ENCODE measurements at places on chromosomes 5 and 9.

- no peaks in the 10 kb centered on the region for H3K36me3 ChIP-seq
- no peaks in the 10 kb centered on the region for H3K4me1 ChIP-seq
- no peak for DNase-seq
Observed at GRCh38 chr9:15977438-15977837, 424.6 kb downstream of the CCDC171 start.

DNA sequence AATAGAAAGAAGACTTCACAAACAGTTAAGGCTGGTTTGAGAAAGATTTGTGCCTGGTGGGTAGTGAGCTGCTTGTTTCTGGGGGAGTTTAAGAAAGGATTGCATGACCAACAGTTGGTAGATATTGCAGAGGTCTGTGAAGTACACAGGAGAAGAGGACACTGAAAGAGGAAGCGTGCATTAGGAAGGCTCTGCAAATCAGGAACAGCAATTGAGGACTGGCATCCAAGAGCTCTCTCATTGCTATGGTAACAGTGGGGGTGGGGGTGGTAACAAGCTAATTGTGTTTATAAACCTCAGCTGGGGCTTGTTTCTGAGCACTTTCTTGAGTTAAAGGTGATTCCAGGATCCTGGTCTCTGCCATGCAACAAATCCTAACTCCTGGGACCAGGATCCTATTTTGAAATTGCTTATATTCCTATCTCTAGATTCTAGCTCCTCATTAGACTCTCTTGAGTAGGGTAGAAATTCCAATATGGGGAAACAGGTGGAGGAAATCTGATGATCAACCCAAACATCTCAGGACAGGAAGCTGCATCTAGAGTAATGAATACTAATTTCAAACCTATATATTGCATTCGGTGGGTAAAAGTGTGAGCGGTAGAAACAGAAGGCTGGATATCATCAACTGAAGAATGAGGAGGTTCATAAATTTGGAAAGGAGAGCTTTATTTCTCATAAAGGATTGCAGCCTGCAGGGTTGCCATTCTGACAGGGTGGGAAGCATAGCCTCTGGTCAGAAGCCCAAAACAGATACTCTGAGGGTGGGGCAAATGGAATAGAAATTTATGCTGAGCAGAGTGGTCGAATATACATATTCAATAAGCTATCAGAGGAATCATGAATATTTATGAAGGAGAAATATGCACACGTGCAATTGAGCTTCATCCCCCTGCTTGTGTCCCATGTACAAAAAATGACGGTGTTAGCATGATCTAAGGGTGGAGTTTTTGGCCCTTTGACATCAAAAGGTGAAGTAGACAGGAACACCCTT lies 79.4 kb downstream of the PTTG1 start:
- no peaks in the 10 kb centered on the region for H3K4me1 ChIP-seq
- H3K4me3 ChIP-seq: no peak overlapping the region
- H3K36me3 ChIP-seq: no peaks in the 10 kb centered on the region

DNA sequence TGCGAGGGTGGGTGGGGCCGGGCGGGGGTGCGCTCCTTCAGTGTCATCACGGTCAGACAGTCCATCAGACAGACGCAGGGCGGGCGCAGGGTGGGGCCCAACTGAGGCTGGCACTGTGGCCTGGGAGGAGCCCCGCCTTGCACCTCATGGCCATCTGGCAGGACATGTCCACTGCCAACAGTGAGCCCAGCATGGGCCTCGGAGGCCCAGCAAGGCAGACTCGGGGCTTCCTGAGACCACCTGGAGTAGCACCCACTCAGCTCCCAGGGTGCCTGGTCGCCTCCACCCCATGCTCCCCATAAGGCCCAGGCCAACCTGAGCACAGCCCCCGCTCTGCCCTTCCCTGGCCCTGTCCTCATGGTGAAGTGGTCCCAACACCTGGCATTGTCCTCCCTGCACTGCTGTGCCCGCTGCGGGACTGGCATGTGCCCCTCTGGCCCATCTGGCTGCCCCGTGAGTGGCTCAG lies 8.5 kb upstream of the GPSM1 start:
- no peaks in the 10 kb centered on the region for H3K27me3 ChIP-seq
- no peak overlapping the region for H3K4me3 ChIP-seq
- no peaks in the 10 kb centered on the region for H3K4me1 ChIP-seq
- no peak overlapping the region for H3K27ac ChIP-seq
- DNase-seq: no peak

DNA sequence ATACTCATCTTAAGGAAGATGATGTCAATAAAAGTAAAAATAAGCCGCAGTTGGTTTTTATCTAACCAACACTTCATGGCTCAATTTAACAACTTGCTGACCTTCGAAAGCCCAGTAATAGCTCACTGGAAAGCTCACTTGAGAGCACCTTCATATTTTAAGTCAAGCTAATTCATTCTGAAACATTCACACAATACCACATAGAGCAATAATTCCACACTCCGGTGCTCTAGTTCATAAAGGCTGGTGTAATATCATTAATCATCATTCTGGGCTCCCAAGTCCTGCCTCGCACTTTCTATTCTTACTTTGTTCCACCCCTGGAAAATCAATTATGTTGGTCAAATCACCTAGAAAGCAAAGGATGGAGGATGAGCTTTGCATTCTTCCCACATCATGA lies 74.4 kb downstream of the ELAVL2 start:
- H3K27me3 ChIP-seq: no peaks in the 10 kb centered on the region
- no peak overlapping the region for H3K27ac ChIP-seq
- H3K4me1 ChIP-seq: no peaks in the 10 kb centered on the region
- H3K36me3 ChIP-seq: no peaks in the 10 kb centered on the region

DNA sequence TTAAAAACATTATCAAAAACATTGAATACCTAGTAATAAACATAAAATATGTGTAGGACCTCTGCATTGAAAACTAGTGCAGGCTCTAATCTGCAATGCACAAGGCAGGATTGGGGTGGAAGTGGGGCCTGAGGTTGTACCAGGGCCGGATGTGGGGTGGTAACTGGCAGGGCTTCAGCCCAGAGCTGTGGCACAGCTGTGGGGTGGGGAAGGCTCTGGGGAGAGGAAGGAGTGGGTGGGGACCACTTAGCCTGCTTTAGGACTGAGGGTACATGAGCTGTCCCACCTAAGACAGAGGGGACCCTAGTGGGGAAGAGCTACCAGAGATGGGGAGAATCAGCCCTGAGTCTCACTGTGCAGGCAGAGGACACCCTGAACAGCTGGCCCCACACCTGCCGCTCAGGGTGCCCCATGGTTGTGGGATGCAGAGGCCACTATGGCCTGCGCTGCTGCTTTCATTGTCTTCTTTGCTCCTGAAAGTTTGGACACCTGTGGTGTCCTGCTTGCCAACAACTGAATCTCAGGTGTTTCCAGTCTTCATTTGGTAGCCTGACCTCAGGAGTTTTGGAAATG lies 311.4 kb downstream of the TLE4 start:
- H3K27ac ChIP-seq: no peak overlapping the region
- no peaks in the 10 kb centered on the region for H3K4me1 ChIP-seq
- no peaks in the 10 kb centered on the region for H3K36me3 ChIP-seq
- no peak overlapping the region for H3K4me3 ChIP-seq
- no peak for DNase-seq

GRCh38 chr9:100720922-100721321 lies 143.0 kb downstream of the CAVIN4 start:
- H3K4me1 ChIP-seq: no peaks in the 10 kb centered on the region
- no peaks in the 10 kb centered on the region for H3K27me3 ChIP-seq
- H3K4me3 ChIP-seq: no peak overlapping the region
- DNase-seq: no peak
- H3K36me3 ChIP-seq: no peaks in the 10 kb centered on the region

DNA sequence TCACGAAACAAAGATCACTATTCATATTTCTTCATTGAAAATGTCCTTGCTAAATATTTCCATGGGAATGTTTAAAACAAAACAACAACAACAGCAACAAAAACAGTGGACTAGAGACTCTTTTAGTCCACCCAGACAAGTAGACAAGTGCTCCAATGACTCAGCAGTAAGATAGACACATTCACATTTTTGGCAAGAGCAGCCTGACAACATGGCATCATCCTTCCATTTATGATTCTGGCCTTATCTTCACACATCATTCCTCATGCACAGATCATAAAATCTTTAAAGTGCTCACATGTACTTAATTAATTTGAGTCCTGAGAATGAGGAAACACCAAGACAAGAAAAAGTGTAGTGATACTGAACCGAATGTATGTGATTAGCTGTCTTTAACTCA lies 132.6 kb upstream of the PDE4D start:
- H3K4me3 ChIP-seq: no peak overlapping the region
- H3K27me3 ChIP-seq: no peaks in the 10 kb centered on the region
- H3K36me3 ChIP-seq: no peaks in the 10 kb centered on the region
- no peak for DNase-seq
- H3K27ac ChIP-seq: no peak overlapping the region

- H3K4me1 ChIP-seq: no peaks in the 10 kb centered on the region
- no peaks in the 10 kb centered on the region for H3K36me3 ChIP-seq
- DNase-seq: no peak
- no peak overlapping the region for H3K27ac ChIP-seq
- H3K27me3 ChIP-seq: no peaks in the 10 kb centered on the region
Observed at GRCh38 chr5:36792560-36793180, 83.9 kb upstream of the NIPBL start.

GRCh38 chr5:143748516-143748915 lies 63.4 kb upstream of the HMHB1 start:
- H3K27ac ChIP-seq: no peak overlapping the region
- no peaks in the 10 kb centered on the region for H3K27me3 ChIP-seq
- no peak overlapping the region for H3K4me3 ChIP-seq
- DNase-seq: no peak

GRCh38 chr9:93475856-93476255 lies 22.5 kb upstream of the FAM120AOS start:
- DNase-seq: no peak
- H3K27me3 ChIP-seq: no peaks in the 10 kb centered on the region
- no peak overlapping the region for H3K4me3 ChIP-seq

GRCh38 chr5:2688586-2688985 lies 62.9 kb downstream of the IRX2 start:
- no peak for DNase-seq
- no peaks in the 10 kb centered on the region for H3K4me1 ChIP-seq
- peaks cover 4% of the 10 kb centered on the region for H3K27me3 ChIP-seq
- no peaks in the 10 kb centered on the region for H3K36me3 ChIP-seq

- no peak overlapping the region for H3K27ac ChIP-seq
- H3K4me1 ChIP-seq: no peaks in the 10 kb centered on the region
- no peak overlapping the region for H3K4me3 ChIP-seq
Observed at GRCh38 chr5:128579093-128579492, 41.0 kb upstream of the FBN2 start.

DNA sequence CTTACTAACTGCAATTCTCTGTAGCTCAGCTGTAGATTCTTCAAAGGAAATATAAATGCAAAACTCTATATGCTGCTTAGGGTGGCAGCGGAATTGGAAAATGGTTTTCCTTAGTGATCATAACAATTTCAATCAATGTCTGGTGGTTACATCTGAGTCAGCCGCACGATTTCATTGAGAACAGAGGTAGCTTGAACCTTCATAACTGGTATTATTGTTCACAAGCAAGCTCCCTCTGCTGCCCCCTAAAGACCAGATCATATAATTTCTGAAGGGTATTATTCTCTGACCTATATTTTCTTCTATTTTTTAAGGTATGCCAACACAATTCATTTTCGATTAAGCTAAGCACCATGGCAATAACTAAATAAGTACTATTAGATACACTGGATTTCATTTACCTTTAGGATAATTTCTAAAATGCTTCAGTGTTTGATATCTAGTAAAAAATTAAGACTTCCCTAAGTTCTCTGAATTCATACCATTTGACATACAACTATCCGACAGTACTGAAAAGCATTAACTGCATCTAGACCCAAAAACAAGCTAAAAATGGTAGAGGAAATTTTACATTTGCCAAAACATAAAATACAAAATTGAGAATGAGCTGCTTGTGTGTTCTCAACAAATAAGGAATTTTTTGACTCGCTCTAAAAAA lies 181.1 kb upstream of the SPEF2 start:
- no peaks in the 10 kb centered on the region for H3K36me3 ChIP-seq
- H3K27ac ChIP-seq: no peak overlapping the region
- no peaks in the 10 kb centered on the region for H3K27me3 ChIP-seq
- H3K4me1 ChIP-seq: no peaks in the 10 kb centered on the region
- DNase-seq: no peak

- no peaks in the 10 kb centered on the region for H3K4me1 ChIP-seq
- H3K4me3 ChIP-seq: no peak overlapping the region
- no peaks in the 10 kb centered on the region for H3K27me3 ChIP-seq
- H3K27ac ChIP-seq: no peak overlapping the region
- H3K36me3 ChIP-seq: no peaks in the 10 kb centered on the region
Observed at GRCh38 chr5:79666758-79667157, 22.9 kb upstream of the CMYA5 start.

DNA sequence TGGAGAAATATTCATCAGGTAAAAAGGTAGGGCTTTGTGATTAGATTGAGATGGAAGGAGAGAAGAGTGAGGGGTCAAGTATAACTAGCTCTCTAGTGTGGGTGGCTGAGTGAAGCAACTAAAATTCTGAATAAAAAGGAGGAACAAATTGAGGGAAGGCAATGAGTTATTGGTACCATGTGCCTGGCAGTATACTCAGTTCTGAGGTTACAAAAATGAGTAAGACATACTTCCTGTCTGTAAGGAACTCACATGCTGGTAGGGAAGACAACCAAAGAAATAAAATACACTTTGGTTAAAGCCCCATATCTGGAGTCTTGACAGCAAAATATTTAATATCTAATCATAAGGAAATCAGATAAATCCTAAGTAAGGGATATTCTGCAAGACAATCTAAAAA lies 476.8 kb upstream of the C9orf72 start:
- H3K27ac ChIP-seq: no peak overlapping the region
- no peak for DNase-seq
- H3K36me3 ChIP-seq: no peaks in the 10 kb centered on the region
- H3K27me3 ChIP-seq: no peaks in the 10 kb centered on the region
- no peaks in the 10 kb centered on the region for H3K4me1 ChIP-seq
- no peak overlapping the region for H3K4me3 ChIP-seq

GRCh38 chr5:90560771-90561170 lies 2.2 kb downstream of the ADGRV1 start:
- no peak for DNase-seq
- no peak overlapping the region for H3K27ac ChIP-seq

DNA sequence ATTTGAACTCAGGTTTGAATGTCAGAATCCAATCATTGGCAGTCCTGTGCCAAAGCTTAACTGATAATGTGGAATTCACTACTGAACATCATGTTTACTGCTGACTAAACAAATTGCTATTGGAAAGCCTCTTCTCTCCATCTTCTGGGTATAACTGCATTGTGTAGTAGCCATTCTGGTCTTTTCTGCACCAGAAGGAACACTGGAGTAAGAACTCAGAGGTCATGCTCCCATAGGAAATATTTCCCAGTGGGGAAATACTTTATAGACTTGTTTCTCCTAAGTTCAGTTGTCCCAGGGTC lies 25.9 kb downstream of the SLC1A3 start:
- no peak for DNase-seq
- peaks cover 5% of the 10 kb centered on the region for H3K36me3 ChIP-seq
- no peak overlapping the region for H3K27ac ChIP-seq
- H3K4me3 ChIP-seq: no peak overlapping the region

DNA sequence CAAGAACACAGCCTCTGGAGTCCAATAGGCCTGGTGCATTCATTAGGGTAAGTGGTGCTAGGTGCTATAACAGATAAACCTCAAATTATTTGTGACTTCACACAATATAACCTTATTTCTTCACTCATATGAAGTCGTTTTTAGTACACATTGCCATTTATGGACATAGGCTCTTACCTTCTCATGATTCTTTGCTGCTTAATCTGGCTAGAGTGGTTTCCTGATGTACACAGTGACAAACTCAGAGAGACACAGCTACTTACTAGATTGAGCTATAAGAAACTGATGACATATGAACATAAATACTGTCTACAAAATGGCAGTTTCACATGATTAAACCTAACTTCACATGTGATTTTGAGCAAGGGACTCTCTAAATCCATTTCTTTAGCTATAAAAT lies 14.2 kb upstream of the SUB1 start:
- DNase-seq: no peak
- H3K4me1 ChIP-seq: no peaks in the 10 kb centered on the region
- H3K27me3 ChIP-seq: no peaks in the 10 kb centered on the region
- no peak overlapping the region for H3K27ac ChIP-seq
- no peak overlapping the region for H3K4me3 ChIP-seq
